ENCODE measurements at places on chromosomes 3 and 15. TPM values are rescaled to one million over a fixed set of nuclear protein-coding genes. Genes with fewer than 3 reads are reported as not detected.

DNA sequence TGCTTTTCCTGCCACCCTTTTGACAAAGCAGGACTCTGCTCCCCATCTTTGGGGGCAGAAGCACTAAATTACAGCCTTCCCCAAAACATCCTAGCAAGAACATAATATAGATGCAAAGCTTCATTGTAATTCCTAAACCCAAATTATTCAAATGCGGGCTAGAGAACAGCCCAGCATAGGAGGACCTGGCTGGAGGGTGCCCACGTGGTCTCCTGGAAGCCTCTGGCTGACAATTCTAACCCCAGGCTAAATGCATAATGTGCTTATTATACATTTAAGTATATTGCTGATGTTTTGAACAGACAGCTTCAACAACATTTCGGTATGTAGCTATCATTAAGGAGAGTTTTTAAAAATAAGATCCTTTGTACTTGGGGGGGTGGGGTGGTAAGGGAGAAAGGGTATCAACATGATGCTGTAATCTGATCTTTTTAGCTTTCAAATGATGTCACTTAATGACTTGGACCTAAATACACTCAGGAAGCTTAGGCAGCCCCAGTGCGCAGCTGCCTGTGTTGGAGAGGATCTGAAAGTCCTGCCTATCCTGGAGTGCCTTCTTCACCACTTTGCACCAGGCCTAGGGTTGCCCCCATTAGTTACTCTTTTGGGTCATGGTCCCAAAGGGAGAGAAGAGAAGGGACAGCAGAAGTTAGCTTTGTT lies 57.2 kb upstream of the USP3 start:
- no peak for DNase-seq

The WDR72 gene
- polyA plus RNA-seq, result not detected

DNA sequence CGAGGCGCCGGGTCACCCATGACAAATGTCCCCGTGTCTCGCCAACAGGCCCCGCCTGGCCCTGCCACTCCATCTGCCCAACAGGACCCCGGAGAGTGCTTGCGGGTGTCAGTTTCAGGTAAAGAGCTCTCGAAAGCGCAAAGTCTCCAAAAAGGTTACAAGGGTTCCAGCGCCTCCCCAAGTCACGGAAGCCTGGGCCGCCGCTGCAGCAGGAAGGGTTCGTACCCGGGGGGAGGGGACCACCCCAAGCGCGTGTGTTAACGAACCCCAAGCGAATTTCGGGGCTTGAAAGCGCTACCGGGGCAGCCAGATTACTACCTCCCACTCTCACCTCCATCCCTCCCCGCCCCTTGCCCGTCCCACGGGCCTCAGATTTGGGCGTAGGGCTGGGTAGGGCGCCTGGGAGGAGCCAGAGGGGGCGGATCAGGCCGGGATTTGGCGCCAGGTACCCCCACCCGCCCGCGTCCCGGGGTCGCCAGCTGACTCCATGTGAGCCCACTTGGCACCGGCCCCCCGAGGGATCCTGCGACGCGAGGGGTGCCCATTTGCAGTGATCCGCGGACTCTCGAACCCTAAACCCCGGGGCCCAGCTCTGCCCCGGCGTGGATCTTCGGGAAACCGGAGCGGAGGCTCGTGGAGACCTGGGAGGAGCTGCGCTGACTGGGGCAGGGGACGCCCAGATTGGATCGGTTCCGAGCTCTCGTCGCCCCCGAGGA lies 85.9 kb downstream of the NR2F2 start:
- DNase-seq, result no peak

DNA sequence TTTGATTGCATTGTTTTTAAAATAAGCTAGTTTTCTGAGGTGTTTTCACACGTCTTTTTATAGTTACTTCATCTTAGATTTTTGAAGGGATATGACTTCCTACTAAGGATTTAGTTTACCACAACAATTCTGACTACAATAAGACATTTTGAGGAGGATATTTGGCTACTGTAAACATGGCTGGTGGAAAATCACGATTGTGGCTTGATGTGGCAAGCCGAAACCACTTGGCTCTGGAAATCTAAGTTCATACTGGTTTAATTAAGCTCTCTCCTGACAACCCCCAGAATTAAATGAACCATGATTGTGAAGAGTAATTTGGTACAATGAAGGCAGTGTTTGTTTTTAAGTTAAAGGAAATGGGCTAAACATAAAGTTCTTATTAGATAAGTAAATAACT lies 30.8 kb downstream of the ST3GAL6 start:
- DNase-seq, result no peak

DNA sequence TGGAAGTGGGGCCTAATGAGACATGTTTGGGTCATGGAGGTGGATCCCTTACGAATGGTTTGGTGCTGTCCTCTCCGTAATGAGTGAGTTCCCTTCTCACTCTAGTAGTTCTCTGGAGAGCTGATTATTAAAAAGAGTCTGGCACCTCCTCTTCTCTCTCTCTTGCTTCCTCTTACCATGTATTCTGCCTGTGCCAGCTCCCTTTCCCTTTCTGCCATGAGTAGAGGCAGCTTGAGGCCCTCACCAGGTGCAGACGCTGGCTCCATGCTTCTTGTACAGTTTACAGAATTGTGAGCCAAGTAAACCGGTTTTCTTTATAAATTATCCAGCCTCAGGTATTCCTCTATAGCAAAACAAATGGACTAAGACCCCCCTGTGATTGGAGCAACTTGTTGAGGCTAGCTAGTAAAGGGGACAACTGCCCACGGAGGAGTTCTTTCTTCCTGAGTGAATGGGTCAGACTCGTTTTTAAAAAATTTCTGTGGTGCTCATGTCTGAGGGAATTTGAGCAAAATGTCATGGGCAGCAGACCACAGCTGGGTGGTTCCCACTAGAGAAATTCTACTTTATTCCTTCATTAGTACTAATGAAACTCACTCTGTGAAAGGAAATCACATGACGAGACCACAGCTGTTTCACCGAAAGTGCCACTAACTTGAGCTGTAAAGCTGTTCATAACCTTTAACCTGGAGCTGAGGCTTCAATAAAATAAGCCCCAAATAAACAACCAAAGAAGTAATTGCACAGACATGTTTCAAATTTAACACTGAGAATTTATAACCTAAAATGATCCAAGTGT lies 210.0 kb downstream of the NFKBIZ start:
- DNase-seq, result no peak
